ENCODE measurements at places on chromosomes 5 and 9. TPM values are rescaled to one million over a fixed set of nuclear protein-coding genes. Genes with fewer than 3 reads are reported as not detected.

- DNase-seq: no peak
These were observed 25.2 kb downstream of the PRRC2B start for GRCh38 chr9:131419026-131419614.

- no peak for DNase-seq
These were observed 26.6 kb downstream of the LHX6 start for GRCh38 chr9:122202111-122202510.

- DNase-seq: no peak
These were observed 116.2 kb downstream of the WNK2 start for GRCh38 chr9:93300175-93300572.

DNA sequence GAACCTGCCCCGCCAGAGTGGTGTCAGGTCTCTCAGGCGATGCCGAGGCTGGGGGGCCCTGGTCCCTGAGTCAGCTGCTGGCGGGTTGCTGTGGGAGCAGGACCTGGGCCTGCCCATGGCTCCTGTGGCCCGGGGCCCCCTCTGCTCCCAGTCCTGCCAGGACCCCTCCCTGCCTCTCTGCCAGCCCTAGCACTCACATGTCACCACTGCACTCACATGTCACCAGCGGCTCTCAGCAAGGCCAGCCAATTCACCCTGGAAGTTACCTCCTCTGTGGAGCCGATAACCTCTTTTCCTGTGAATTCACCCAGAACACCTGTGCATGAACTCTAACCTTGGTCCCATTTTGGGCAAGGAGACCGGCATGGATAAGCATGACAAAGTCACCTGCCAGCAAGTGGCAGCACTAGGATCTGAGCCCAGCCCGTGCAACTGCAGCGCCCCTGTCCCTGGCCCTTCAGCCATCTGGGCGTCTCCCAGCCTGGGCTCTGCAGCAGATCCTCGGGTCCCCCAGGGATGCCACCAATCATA lies 170.2 kb downstream of the GAPVD1 start:
- DNase-seq: no peak

- DNase-seq: no peak
These were observed 29.3 kb downstream of the GRAMD2B start for GRCh38 chr5:126452477-126452876.

DNA sequence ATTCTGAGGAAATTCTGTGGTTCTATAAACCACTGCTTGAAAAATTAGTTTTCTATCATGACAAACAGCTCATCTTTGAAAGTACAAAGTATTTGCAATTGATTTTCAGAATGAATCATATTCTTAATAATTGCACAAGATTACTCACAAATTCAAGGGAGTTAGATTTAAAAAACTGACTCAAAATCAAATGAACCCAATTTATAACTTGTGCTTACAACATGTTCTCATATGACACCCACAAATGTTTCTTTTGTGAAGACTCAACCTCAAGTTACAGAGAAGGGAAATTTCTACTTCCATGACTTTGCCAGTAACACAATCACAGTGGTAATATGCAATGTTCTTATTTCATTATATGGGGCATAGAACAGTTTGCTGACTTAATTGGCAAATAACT lies 272.0 kb upstream of the ACTBL2 start:
- no peak for DNase-seq

DNA sequence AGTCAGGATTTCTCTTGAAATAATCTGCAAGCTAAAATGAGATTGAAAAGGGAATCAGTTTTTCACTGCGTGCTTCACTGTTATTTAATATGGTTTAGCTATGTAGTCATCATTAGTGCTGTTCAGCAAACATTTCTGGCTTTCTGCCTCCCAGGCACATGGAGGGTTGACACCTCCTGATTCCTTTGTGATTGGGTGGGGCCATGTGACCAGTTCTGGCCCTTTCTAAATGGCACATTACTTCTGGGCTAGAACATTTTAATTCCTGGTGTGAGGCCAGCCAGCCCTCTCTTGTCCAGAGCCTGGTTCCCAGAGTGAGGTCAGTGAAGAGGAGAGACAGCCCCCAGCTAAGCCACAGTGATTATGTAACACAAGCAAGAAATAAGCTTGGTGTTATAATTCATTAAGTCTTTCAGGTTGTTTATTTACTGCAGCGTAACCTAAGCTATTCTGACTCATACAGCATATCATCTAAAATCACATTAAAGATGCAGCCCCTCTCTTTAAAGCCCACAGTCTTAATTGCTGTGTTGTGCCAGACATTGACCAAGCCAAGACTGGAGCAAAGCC lies 17.4 kb upstream of the ARSI start:
- DNase-seq: peak; percentile 72

DNA sequence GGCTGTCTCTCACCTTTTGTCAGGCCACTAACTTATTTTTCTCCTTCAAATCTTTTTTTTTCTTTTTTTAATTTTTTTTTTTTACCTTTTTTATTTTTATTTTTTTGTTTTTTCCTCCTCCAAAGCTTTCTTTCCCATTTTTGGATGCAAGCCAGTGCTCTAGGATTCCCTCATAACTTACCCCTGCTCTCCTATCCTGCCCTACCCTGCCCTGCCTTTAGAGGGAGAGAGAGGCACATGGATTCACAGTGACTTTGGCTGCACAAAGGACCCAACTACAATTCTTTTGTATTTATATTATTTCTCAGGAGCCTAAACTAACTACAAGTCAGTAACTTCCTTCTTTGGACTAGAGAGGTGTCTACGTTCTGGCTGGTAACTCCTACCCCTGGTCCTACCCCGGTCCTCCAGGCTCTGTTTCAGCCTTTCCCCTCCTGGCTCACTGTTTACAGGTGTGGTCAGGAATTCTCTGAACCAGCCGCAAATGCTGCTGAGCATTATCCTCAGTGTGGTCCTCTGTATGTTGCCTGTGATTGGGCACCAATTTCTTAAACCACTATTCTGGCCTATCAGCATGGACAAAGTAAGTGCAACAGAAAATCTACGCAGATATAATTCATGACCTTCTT lies 8.4 kb upstream of the RUSC2 start:
- peak; percentile 45 for DNase-seq

DNA sequence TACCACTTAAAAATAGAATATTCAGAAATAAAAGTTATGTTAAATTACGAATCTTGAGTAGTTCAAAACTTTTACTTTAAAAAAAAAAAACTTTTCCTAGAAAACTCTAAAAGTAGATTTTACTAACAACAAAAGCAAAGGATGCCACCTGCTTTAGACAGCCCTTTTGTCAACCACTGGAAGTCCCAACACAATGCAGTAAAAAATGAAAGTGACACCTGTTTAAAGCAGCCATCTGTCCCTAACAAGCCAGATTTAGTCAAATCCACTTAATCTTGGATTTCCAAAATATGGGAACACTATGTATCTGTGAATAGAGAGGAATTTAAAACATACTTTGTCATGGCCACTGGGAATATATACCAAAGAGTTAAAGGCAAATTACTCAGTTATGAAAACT lies 3.8 kb downstream of the RFX3 start:
- no peak for DNase-seq

DNA sequence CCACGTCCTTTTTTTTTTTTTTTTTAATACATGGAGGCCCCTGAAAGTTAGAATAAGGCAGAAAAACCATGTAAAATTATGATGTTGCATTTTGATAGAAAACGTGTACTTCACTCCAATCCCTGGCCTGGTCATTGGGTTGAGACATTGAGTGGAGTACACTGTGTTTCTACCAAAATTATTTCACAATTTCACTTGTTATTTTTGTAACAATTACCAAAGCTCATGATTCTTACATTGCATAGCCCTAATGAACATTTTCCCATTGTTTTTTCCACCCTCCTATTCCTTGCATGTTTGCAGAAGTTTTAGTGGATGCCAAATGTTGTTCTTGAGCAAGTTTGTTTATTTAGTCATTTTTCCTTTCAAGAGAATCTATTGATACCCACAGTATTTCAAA lies 21.9 kb downstream of the MAMDC2 start:
- no peak for DNase-seq

GRCh38 chr5:177453852-177454396 lies 7.3 kb downstream of the PRR7 start:
- no peak for DNase-seq

DNA sequence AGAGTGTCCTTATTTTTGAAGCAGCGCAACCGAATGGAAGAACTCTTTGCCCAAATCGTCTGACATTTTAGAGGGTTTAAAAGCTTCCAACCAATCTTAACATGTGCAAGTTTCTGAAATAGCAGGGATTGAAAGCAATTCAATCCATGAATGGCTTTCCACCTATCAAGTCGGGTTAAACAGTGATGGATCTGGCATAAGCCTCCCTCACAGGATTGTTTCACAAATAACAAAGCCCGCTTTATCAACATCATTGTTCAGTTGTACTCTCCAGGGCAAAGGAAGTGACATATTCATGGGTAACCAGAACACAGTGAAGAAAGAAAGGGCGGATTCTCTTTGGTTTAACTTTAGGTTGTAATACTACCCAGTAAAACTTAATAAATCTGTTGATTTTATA lies 497.3 kb downstream of the MTRR start:
- no peak for DNase-seq

GRCh38 chr9:134830126-134830525 lies 50.5 kb upstream of the FCN2 start:
- DNase-seq: no peak

- no peak for DNase-seq
These were observed 256.5 kb upstream of the NR4A3 start for GRCh38 chr9:99565203-99565602.

RLN2 gene
- total RNA-seq: not detected

MCCC2 gene
- 50.3 TPM for total RNA-seq

WDR36 gene
- total RNA-seq: 53.2 TPM

KIF12 gene
- total RNA-seq: not detected

APBA1 gene
- total RNA-seq: 1.3 TPM
